COR-L47 (cell line): ENCODE measurements at places on chromosomes 2 and 18.

DNA sequence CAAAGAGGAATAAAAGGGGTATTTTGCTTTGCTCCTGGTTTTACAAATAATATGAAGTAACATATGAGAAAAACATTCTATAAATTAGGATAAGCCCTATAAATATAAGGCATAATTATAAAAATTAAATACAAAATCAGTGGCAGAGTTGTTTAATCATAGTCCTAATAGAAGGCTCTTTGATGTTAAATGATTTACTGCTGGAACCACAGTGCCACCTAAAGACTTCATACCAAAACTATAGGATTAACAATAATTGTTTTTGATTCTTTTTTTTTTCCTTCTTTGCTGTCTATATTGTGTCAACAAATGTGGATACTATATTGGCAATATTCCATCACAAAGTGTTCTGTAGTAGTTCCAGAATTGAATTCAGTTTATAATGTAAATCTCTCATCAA is 837.7 kb upstream of the SLC39A10 start:
- DNase-seq: peak; percentile 3

- no peak for DNase-seq
These were observed 47.9 kb upstream of the MAPRE2 start for GRCh38 chr18:34993289-34993688.

DNA sequence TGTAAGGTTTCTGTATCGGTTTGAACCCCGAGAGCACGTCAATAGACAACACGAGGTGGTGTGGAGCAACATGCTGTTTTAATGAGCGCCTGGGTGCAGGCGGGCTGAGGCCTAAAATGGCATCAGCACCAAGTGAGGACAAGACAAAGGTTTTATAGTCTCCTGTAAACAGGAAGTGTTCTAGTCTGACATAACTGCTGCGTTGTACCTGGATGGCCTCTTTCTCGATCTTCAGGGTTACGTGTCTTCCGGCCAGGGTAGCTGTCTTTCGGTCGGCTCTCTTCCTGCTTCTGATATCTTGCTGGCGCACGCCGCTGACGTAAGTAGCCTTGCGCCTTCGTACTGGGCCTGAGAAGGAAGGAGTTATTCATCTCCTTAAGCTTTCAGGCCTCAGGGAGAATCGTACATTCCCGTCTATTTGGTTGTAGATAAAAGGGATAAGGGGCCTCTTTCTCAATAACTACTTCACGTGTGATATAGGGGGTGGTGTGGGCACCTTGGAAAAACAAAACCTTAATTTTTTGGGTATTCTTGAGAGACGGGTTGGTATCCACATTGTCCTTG is 53.5 kb downstream of the KYNU start:
- no peak for DNase-seq

GRCh38 chr2:86768189-86768949 is 22.3 kb downstream of the CD8A start:
- no peak for DNase-seq

DNA sequence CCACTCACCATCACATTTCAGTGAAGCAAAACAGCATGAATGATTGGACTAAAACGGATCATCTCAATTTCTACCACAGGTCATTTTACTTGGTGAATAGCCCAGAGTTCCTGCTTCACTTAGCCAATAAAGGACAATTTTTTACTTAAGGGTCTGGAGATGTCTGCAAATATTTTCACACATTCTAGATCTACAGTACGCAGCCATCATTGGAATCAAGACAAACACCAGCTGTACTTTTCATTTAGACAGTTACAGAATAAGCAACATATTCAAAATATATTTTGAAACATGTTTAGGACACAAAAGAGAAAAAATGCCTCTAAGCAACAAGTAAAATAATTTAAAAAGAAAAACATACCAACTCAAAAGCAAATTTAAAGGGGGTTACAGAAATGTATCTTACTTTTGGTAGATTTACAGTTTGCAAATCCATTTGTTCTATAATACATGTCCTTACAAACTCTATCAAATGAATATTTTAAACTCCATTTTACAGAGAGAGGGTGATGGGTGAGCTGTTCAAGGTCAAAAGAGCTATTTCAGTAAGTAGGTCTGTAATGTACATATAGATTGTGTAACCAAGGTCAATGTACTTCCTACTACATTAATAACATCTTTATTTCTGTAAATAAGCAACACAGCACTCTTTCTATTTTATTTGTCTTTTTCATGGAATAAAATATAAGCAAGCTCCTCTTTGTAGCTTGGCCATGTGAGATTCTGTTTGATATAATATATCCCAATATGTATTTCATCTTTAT is 13.4 kb downstream of the PPP1R1C start:
- DNase-seq: peak; percentile 20

GRCh38 chr2:72991980-72992733 is 74.8 kb downstream of the EMX1 start:
- no peak for DNase-seq

GRCh38 chr18:41955688-41956087 is 654 bp downstream of the PIK3C3 start:
- DNase-seq: no peak

DNA sequence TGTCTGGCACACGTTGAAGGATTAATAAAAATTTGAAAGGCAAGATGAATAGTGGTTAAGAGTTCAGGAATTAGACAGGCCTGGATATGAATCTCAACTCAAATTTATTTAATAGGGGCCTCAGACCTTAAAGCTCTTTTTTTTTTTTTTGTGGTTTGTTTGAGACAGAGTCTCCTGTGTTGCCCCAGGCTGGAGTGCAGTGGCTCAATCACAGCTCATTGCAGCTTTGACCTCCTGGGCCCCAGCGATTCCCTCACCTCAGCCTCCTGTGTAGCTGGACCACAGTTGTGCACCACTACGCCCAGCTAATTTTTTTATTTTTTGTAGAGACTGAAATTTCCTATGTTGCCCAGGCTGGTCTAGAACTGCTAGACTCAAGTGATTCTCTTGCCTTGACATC is 3.0 kb downstream of the ZRANB3 start:
- no peak for DNase-seq

GRCh38 chr2:229800997-229801754 is 86.8 kb upstream of the DNER start:
- DNase-seq: no peak

GRCh38 chr2:162382278-162382677 is 38.3 kb downstream of the GCA start:
- peak; percentile 5 for DNase-seq

DNA sequence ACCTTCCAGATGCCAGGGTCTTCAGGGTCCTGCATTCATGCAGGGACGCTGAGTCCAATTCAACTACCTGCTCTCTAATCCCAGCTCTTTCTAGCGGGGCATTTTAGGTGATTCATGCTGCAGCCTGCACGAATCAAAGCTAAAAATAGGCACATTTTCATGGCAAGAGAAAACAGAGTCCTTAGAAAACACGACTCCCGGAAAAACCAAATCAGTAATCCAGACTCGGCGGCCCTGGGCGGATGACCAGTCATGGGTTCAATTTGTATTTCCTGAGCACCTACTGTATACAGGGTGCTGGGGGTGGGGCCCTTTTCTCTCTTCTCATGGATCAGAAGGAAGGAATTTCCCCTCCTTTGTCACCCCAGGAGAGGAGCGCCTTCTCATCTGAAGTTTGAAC is 64.4 kb downstream of the LONRF2 start:
- no peak for DNase-seq

DNA sequence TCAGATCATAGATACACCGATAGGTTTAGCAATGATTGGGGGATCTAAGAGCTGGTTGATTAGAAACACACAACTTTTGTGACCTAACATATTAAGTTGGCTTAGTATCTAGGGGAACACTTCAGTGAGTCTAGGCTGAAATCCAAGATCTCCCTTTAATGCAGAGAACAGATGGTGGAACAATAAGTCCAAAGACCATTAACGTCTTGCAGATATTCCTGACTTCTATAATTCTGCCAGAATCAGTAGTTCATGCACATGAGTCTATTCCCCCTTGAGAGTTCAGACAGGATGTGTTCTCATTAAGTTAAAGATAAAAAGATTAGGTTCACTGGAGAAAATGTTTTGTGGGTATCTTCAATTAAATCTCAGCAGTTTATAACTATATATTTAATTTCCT is 506.5 kb downstream of the TSN start:
- DNase-seq: no peak

- no peak for DNase-seq
These were observed 166.1 kb downstream of the TFCP2L1 start for GRCh38 chr2:121118951-121119350.

- DNase-seq: no peak
These were observed 76.0 kb downstream of the UXS1 start for GRCh38 chr2:106117882-106118684.

DNA sequence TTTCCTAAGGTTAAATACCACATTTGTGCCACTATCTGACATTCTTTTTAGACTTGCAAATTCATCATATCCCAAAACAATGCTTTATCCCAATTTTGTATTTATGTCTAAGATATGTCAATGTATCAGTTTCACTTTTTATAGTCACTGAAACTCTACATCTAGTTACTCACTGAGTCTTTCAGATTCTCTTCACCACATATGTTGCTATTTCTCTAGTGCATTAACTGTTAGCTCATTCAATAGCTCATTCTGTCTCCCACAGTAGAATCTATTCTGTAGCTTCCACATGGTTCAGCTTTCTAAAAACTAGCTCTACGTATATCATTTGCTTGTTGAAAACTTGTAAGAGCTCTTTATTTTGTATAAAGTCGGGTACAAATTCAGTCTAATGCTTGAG is 1420.6 kb upstream of the NXPH2 start:
- no peak for DNase-seq

DNA sequence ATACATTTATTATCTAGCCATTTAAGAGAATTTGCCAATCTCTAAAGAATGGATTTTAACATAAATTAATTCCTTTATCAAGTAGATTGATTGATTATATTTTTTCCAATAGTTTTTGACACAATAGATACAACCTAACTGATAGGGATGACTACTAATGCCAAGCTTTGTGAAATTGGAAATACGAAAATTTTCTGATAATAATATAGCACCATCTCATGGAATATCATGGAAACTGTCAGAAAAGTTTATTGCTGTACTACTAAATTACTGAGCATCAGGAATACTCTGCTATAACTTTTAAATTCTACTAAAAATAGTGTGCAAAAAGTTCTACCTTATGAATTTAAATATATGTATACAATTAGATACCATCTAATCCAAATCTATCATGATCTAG is 101.8 kb upstream of the MAP2 start:
- DNase-seq: no peak
